ENCODE measurements at places on chromosomes 4 and X.

- no peak for DNase-seq
Measured at GRCh38 chr4:185396724-185397385, at the start of gene ANKRD37. Gene ANKRD37 (plus strand): TSS chr4:185396841. CDS start chr4:185396924, 83 bp downstream.

- DNase-seq = no peak
Measured at GRCh38 chr4:93658443-93658842, 170.1 kb upstream of the ATOH1 start.

- DNase-seq = no peak
Measured at GRCh38 chrX:110992611-110993010, 103.4 kb upstream of the PAK3 start.

GRCh38 chr4:160202802-160203201 lies 1099.9 kb downstream of the RAPGEF2 start:
- DNase-seq = no peak

DNA sequence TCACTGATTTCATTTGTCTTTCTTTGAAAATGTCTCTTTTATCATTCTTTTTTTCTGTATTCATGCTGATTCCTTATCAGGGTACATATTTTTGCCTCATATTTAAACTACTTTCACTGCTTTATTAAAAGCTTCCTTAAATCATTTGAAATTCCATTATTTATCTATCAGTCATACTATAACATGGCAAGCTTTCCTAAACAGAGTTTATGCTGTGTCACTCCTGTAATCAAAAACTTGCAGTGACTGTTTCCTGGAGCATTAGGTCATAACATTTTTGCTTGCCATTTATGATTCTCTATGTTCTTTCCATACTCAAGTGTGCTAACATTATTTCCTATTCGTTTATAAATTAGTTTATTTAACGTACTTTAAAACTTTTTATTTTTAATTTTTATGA lies 203.7 kb downstream of the BMPR1B start:
- no peak for DNase-seq

DNA sequence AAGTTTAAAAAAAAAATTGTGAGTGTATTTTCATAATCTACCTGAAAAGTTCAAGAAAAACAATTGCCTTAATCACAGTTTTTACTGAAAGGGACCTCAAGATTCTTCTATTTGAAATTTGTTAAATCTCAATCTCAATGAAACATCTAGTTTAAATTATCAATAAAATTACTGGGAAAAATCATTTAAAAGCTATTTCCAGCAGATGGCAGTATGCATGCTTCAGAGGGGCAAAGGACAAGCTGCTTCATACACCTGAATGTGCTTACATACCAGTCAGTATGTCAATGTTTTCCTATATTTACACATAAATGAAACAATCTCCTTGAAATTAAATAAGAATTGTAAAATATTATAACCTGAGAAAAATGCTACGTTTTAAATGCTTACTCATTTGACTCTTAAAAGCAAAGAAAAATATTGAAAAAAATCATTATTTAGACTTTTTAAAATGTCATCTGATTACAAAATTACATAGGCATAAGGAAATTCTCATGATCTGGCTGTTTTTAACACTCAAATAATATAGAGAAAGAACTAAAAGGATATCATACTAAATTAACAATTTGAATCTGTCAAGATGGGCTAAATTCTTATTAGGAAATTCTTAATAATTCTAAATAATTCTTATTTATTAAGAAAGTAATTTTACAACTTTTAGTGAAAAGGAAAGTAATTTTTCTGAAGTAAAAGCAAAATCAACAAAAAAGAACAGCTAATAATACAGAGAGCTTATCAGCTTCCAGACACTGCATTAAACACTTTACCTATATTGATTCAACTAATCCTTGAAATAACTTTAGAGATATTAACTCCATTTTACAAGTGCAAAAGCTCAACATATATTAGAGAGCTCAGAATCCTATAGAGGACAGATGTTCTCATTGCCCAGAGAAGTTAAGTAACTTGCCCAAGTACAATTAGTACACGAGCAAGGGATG lies 242.1 kb downstream of the ADAMTS3 start:
- DNase-seq = no peak

- no peak for DNase-seq
Measured at GRCh38 chr4:138188406-138189084, 53.6 kb downstream of the SLC7A11 start.

DNA sequence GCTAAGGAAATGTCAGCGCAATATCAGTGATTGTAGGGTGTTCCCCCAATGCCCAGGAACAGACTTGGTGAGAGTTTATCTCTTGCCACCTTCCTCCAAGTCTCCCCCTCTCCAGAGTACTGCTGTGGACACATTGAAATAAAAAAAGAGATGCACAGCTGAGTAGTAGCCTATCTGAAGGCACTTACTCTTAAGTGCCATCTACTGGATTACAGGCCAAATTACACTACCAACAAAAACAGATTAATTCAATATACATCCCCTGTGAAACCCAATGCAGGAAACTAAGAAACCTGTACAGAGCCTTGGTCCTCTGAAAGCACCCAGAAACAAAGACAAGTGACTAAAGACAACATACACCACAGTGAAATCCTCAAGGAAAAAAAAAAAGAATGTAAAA lies 460.3 kb downstream of the ZIC3 start:
- DNase-seq = no peak

GRCh38 chrX:70254063-70254400 lies 6.0 kb downstream of the P2RY4 start:
- no peak for DNase-seq

- DNase-seq = no peak
Measured at GRCh38 chrX:50874876-50875275, 35.7 kb upstream of the BMP15 start.

DNA sequence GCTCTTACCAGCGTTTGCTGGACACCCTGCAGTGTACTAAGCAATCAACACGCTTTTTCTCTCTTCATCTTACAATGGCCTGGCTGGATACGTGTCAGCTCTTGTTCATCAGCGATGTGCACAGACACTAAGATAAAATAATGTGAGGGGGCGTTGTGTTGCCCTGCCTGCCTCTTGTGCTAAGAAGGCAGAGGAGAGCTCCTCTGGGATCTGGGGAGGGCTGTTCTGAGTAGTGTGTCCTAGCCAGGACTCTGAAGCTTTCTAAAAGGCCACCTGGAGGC lies 49.7 kb downstream of the NELFA start:
- no peak for DNase-seq

DNA sequence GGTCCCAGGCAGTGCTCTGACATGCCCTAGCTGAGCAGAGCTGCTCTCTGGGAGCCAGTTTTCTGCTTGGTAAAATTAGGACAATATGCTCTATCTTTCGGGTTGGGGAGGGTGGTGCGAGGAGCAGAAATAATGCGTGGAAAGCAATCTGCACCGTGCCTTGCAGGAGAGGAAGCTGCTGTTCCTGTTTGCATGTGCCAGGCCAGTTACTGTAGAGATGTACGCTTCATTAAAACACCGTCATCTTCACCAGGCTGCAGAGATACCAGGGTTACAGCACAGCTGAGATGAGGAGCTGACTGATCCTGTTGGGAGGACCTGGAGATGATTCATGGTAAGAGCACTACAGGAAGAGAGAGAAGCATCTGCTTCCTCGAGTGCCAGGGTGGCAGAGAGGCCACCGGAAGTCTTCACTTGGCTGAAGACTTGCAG lies 29.5 kb upstream of the IRF2 start:
- no peak for DNase-seq

DNA sequence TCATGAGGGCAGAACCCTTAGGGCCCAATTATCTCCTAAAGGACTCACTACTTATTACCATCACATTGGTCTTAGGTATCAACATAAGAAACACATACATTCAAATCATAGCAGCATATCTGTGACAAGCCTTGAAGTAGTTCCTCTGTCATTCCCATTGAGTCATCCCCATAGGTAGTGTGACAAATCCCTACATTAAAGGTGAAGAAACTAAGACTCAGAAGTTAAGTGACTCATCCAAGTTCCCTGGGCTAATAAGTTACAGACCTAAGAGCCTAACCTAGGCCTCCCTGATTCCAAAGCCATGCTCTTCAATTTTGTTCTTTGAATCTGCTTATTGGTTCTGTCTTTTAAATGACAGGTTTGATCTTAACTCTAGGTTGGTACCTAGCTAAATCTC lies 58.2 kb downstream of the CD38 start:
- no peak for DNase-seq

- no peak for DNase-seq
Measured at GRCh38 chrX:22634751-22635150, 362.0 kb downstream of the CBLL2 start.

DNA sequence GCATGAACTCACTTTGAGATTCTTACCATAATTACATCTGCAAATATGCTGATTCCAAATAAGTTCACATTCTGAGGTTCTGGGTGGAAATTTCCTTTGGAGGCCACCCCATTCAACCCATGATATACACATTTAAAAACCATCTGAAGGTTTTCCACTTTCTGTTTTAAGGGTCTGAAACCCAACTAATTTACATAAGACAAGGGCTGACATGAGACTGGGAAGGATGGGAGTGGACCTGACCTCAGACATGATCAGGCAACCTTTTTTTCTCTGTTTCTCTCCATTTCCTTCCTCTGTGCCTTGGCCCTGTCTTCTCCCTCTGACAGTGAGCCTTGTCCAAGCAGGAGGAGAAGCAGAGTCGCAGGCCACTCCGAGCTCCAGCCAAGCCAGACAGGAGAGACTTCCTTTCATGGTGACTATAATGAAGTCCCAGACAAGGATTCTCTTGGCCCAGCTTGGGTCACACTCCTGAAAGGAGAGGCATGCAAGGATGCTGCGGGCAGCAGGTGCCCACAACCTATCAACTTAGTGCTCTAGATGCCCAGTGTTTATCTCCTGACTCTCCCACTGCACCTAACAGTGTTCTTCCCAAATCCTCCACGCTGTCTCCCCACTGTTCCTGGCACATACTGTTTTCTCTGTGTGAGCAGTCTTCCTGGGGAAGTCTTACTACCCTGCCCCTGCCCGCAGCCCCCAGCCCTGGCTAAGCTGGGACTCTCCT lies 39.9 kb downstream of the MSX1 start:
- DNase-seq = no peak

DNA sequence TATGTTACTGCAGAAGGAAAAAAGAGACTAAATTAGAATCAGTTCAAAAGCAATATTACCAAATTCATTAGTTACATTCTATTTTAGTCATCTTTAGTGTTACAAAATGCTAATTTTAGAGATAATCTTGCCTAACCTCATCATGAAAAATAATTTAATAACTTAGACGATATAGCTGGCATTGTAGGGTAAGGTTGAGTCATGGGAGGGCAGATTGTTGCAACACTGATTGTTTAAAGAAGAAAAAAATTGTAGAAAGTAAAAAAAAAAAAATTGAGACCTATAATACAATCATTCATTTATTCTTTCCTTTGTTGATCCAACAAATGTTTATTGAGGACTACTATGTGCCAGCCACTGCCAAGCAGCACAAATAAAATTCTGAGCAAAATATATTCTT lies 330.9 kb downstream of the GBA3 start:
- DNase-seq = no peak

- DNase-seq = no peak
Measured at GRCh38 chr4:42678512-42678911, 21.6 kb upstream of the ATP8A1 start.

- DNase-seq = no peak
Measured at GRCh38 chrX:49249071-49249470, 13.8 kb downstream of the CCDC22 start.

- no peak for DNase-seq
Measured at GRCh38 chrX:6813836-6814370, 279.0 kb upstream of the VCX3A start.

DNA sequence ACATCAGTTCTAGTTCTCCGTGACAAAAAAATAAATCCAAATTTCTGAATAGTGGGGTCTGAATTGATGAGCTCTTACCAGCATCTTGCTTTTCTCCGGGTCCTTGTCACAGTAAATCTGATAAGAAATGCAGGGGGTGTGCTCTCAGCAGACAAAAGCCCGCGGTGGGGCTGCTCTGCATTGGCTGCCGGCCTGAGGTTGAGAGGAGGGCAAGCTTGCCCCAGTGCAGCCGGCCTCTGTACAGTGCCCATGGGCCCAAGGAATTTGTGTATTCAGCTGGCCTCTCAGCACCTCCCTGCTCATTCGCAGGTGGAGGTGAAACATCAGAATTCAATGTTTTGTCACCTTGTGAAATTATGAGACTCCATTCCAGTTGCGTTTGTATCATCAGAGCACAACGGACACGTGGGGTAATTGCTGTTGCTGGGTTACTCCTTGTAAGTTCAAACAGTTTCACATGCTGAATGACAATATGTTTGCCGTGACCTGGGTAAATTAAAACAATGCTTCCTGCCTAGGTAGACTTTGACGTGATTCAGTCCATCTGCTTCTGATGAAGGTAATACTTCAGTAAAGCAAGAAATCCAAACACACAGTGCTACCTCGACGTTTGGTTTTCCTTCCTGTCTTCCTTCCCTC lies 596.4 kb downstream of the MID1IP1 start:
- DNase-seq = no peak

DNA sequence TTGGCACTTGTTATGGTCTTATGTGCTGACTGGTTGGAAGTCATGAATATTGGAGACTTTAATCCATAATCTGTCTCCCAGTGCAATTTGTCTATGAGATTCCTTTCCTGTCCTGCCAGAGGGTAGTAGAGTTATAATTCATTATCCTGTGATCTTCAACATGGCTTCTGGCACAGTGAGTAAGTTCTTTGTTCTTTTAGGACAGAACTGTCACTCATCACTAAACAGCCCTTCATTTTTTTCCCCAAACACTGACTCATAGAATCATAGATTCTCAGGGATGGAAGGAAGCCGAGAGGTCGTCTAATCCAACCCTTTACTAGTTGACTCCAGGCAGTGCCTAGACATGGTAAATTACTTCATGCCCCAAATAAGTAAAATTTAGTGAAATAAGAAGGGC lies 78.4 kb downstream of the LUZP4 start:
- DNase-seq = no peak

- no peak for DNase-seq
Measured at GRCh38 chr4:153799694-153800074, 10.8 kb upstream of the SFRP2 start.

- no peak for DNase-seq
Measured at GRCh38 chr4:149709640-149710039, 106.0 kb downstream of the IQCM start.

- DNase-seq = no peak
Measured at GRCh38 chrX:115322375-115322774, 32.9 kb downstream of the LUZP4 start.

GRCh38 chrX:28997706-28998463 lies 410.6 kb downstream of the IL1RAPL1 start:
- no peak for DNase-seq

GRCh38 chr4:2222838-2223237 lies 19.1 kb downstream of the HAUS3 start:
- no peak for DNase-seq
